ENCODE measurements at places on chromosomes 5 and 9.
A peak's percentile ranks its signal among the peaks of the same experiment; 100 is the strongest.

DNA sequence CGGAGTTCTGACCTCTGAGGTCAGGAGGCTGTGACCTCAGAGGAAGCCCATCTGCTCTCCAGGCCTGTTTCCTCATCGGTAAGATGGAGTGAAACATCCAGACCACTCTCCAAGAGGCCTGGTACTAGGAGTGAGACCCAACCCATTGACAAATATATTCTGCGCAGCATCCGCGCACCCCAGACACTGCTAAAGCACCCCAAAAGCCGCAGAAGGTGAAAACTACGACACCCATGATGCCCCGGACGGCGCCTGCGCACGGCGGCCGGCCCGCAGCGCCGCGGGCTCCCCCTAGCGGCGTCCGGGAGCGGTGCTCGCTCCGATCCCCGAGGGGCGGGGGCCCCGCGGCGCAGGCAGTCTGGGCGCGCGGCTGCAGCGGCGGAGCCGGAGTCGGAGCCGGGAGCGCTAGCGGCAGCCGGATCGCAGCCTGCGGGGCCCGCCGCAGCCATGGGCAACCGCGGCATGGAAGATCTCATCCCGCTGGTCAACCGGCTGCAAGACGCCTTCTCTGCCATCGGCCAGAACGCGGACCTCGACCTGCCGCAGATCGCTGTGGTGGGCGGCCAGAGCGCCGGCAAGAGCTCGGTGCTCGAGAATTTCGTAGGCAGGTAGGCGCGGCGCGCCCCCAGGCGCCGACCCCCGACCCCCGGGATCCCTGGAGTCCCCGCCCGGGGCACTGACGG, at the start of gene DNM1:
Gene DNM1, plus strand, starts transcription at position 356 of the 683 bp plus-strand sequence. Its CDS starts 92 bp downstream, at position 448.
- peak; percentile 60 for DNase-seq

DNA sequence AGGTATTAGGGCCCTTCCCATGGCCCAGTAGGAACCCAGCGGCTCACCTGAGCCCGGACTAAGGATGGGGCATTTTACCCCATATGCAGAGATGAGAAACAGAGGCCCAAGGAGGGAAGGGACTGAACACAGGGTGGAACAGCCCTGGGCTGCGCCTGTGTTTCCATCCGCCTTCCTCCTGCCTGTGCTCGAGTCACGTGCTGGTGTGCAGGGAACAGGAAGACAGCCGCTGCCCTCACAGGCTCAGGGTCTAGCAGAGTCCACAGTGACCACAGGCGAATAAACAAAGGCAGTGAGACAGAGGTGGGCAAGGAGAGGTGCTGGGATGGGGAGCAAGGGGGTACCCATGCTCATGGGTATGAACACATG, 129.4 kb downstream of the C9orf50 start:
- DNase-seq = no peak

DNA sequence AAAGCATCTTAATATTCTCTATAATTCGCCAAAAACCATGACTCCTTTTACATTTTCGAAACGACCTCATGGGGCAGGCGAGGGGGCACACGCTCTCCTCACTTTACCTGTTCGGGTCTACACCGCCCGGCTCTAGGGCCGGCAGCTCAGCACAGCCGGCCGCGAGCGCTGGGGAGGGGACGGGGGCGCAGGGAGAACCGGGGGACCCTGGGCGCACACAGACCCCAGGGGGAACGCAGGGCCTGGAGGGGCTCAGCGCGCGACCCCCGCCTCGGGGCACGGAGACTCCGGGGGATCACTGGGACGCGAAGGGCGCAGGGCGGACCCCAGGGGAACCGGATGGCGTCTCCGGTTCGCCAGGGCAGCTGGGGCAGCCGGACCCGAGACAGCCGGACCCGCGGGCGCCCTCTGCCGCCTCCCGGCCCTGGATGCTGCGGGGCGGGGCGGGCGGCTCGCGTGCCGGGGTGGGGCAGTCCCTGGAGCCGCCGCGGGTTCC, at the start of gene AHRR:
Gene AHRR, plus strand, starts transcription at position 485 of the 496 bp plus-strand sequence. CDS start 22,189 bp downstream, outside the sequence.
- no peak for DNase-seq

- DNase-seq = no peak
Measured at GRCh38 chr5:157290156-157290980, 24.4 kb downstream of the CYFIP2 start.

- DNase-seq = peak; percentile 45
Measured at GRCh38 chr9:97983589-97984187, 547 bp downstream of the ANP32B start.

DNA sequence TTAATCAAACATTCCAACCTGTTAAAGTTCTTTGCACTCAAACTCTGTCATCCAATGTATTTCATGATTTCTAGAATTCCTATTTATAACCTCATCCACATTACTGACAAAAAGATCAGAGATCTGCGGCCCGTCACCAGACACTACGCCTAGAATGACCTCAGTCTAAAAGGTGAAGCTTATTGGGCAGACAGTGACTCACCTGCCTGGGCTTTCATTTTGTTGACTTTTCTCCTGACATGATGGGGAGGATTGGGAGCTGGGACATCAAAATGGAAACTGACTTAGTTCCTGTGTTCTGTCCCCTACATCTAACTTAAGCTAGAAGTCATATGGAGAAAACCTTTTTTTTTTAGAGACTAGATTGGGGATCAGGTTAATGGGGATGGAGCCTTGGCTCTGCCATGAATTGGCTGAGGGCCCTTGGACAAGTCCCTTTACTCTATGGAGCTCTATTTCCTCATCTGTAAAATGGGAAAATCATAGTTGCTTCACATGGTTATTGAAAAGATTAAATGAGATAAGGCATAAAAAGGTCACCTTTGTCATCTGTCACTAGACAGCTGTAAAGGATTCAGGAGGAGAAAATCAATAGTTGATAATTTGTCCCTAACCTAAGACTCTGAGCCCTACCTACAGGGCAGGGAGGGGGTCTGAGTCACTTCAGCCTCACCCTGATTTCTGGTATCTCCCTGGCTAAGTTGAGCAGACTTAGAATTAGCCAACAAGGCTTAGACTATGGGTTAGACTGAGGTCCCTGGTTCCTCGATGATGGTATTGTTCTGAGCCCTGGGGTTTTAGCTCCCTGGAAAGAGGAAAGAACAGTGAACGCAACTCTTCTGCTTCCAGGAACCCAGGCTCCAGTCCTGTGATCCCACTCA, 224.8 kb upstream of the TBC1D2 start:
- DNase-seq = no peak

- no peak for DNase-seq
Measured at GRCh38 chr9:88875400-88876120, 115.7 kb upstream of the S1PR3 start.

GRCh38 chr5:75235711-75236110, 967 bp downstream of the ANKRD31 start:
- no peak for DNase-seq

GRCh38 chr9:108755979-108756378, 99.8 kb downstream of the ACTL7B start:
- DNase-seq = no peak

- no peak for DNase-seq
Measured at GRCh38 chr5:1909346-1909985, 26.7 kb upstream of the IRX4 start.

DNA sequence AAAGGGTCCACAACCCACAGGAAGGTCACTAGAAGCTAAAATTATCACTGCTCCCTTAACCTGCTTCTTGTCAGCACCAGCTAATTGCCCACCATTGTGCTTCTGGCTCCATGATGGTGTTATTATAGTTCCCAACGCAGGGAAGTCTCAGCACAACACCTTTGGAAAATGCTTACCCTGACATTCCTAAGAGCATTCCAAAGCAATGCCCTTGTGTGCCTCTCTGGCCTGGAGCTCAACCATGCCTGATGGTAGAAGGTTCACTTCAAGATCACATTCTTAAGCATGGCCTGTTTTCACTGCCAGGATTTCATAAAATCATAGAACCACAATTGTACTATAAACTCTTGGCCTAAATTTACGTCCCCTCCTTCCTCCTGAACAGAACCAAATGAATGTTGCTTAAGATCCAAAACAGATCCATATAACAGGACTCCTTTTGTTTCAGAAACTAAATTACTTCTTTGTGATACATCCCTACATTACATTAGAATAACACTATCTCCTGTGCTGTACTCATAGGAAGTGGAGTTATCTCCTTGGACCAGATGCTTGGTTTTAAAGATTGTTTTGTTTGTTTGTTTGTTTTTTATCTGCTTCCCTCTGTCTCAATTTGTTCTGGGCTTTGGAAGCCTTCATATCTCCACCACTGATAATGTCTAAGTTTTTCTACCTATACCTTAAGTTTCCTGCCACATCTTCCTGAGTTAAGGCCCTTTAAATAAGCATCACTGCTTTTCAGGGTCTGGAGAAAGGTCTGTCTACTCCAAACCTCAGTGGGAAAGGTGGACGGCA, 32.1 kb downstream of the ARL15 start:
- DNase-seq = no peak

DNA sequence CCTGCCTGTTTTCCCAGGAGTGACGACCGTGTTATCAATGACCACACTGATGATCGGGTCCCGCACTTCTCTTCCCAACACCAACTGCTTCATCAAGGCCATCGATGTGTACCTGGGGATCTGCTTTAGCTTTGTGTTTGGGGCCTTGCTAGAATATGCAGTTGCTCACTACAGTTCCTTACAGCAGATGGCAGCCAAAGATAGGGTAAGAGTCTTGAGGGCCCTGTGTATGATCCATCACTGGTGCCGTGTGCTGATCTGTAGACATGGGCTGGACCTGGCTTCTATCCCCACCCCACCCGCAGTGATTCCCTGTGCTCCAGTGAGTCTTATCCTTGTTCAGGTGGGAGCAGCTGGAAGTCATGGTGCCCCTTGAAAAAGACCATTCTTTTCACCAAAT, 26.0 kb downstream of the GABRP start:
- DNase-seq = no peak

GRCh38 chr5:67426961-67427849, 230.6 kb upstream of the CD180 start:
- no peak for DNase-seq

GRCh38 chr9:95025213-95026147, 292.0 kb downstream of the FANCC start:
- DNase-seq = no peak

DNA sequence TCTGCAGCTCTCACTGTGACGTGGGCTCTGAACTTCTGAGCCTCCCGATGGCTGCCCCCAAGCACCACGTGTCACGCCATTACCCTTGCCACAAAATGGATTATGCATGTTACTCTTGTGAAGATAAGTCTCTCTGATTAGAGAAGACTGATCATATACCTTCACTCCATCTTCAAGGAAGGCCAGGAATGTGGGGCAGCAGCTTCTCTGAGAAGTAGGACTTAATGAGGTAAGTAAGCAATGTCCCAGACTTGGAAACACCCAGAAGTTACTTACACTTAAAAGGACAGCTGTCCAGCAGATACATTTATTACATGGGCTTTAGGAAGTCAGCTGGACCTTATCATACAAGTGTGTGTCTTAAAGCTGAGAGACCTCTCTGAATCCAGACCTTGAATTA, 155.0 kb downstream of the FGF1 start:
- DNase-seq = no peak

DNA sequence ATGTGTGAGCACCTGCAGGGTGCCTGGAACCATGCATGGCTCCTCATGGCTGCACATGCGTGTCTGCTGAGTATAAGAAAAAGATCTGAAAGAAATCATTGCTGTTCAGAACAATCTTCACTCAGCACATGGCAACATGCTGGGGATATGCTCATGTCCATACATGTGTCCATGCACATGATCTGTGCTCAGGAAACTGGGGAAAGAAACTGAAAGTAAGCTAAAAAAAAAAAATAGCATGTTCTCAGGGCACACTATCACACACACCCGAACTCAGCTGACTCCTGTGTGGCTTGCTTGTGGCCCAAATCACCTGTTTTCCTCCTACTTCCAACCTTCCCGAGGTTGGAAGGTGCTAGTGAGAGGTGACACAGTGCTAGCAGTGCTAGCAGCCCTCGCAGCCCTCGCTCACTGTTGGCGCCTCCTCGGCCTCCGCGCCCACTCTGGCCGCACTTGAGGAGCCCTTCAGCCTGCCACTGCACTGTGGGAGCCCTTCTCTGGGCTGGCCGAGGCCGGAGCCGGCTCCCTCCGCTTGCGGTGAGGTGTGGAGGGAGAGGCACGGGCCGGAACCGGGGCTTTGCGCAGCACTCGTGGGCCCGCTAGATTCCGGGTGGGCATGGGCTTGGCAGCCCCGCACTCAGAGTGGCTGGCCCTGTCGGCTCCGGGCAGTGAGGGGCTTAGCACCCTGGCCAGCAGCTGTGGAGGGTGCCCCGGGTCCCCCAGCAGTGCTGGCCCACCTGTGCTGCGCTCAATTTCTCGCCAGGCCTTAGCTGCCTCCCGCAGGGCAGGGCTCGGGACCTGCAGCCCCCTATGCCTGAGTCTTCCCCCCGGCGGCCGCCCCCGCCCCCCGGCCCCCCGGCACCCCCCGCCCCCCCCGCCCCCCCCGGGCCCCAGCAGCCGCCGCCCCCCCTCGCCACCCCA, 76.0 kb downstream of the GADD45G start:
- DNase-seq = no peak

GRCh38 chr9:91727316-91727861, 222.6 kb downstream of the ROR2 start:
- DNase-seq = no peak

GRCh38 chr5:123455640-123456039, 32.4 kb upstream of the CEP120 start:
- DNase-seq = no peak

GRCh38 chr5:114056185-114056538, 305.7 kb upstream of the KCNN2 start:
- no peak for DNase-seq

DNA sequence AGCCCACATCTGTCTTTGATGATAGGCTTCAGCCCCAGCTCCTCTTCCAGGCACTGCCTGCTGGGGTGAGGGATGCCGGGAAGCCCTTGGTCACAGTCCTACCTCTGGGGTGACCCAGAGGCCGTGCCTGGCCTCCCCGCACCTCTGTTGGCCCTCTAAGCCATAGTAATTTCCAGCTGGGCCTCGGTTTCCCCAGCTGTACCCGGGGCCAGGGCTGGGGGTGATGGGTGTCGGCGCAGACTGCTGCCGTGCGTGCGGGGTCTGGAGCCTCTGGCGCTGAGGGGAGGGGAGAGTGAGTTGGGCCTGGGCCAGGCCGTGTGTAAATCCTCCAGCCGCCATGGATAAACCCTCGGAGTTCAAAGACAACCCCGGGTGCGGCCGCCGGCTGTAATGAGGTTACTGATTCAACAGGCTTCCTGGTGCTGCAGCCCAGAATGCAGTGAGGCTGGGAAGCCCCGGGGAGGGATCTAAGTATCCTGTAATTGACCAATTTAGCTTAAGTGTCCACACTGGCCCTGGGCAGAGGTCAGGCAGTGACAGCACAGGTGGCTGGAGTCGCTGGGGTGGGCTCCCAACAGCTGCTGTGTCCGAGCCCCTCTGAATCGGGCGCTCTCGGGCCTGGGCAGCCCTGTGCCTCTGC, 7.1 kb downstream of the RXRA start:
- DNase-seq = no peak

DNA sequence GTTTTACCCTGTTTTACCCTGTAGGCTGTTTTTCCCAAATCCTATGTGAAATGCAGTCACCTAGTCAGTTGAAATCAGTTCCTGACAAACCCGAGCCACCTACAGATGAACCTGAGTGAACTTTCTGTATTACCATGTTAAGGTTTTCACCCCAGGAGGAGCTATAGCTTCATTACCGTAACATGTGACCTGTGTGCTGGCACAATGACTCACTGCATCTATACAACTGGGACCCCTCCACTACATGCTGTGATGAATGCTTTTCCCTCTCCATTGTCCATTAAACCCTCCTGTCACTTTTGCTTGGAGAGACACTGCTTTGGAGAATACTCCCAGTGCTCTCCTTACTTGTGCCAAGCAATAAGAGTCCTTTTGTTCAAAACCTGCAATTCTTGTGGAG, 1974.8 kb downstream of the EFNA5 start:
- no peak for DNase-seq
